Femur (tissue), 1 donor: ENCODE measurements at places on chromosomes 5 and 9.
A peak's percentile ranks its signal among the peaks of the same experiment; 100 is the strongest.

DNA sequence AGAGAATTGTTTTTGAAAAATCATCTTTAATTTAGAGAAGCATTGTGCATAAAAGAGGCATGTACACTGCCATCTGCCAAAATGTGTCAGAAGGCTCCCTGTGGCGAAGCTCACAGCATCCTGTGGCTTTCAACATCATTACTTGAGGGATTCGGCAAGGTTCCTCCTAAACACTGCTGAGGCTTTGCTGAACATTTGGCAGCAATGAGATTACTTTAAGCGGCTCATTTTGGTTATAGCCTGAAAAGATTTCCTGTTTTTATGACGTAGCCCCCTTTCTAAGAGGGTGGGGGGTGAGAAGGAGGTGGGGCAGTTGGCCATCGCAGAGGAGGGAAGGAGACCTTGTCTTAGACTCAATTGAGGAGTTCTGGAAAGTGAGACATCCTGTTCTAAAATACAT lies 469.4 kb downstream of the RASEF start:
- peak; percentile 42 for DNase-seq

DNA sequence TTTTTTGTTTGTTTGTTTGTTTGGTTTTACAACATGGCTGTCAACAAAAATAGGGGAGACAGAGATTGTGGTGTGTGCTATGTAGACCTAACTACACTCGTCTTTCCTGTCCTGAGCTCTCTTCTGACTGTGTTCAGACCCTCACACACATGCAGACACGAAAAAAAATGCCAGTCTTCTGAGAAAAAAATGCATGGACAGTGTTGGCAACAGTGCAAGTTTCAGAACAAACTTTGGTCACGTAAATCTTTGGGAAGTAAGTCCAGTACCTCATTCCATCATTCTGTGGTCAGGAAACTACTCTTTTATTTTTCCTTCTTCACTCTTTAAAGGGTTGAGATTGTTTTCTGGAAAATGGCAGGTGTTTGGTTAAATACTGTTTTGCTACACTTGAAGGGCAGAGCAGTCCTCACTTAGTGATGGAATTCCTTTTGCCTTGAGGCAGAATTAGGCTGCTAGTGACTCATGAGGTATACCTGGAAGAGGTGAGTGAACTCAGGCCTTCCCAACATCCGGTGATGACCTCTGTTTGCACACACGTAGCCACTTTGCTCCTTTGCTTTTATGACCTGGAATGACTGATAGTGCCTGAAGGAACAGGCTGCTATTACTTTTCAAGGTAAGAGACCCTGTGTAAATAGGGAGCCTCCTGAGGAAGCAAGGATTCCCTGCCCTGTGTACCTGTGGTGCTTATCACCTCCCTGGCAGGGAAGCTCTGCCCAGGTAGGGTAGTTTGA lies 81.6 kb upstream of the TNFAIP8 start:
- DNase-seq = no peak

DNA sequence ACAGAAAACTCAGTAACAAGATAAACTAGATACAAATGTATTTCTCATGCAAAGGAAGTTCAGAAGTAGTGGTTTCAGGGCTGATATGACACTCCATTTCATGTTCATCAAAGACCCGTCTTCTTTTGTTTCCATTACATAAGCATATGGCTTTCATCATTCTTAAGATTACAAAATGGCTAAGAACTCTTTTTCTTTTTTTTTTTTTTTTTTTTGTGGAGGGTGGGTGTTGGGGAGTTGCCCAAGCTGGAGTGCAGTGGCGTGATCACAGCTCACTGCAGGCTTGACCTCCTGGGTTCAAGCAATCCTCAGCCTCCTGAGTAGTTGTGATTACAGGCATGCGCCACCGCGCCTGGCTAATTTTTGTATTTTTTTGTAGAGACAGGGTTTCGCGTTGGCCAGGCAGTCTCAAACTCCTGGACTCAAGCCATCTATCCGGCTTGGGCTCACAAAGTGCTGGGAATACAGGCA lies 22.0 kb upstream of the PTBP3 start:
- no peak for DNase-seq

- no peak for DNase-seq
Observed at GRCh38 chr9:1881708-1882295, 133.3 kb upstream of the SMARCA2 start.

- no peak for DNase-seq
Observed at GRCh38 chr9:98780059-98780749, 16.2 kb downstream of the ANKS6 start.
